ENCODE measurements at places on chromosomes 3 and 15.

GRCh38 chr3:64575211-64575844 lies 112.5 kb downstream of the ADAMTS9 start:
- no peak for DNase-seq

- DNase-seq: no peak
Measured at GRCh38 chr3:197404030-197404429, 105.6 kb upstream of the DLG1 start.

GRCh38 chr3:134590766-134591165 lies 60.1 kb downstream of the KY start:
- DNase-seq: no peak

DNA sequence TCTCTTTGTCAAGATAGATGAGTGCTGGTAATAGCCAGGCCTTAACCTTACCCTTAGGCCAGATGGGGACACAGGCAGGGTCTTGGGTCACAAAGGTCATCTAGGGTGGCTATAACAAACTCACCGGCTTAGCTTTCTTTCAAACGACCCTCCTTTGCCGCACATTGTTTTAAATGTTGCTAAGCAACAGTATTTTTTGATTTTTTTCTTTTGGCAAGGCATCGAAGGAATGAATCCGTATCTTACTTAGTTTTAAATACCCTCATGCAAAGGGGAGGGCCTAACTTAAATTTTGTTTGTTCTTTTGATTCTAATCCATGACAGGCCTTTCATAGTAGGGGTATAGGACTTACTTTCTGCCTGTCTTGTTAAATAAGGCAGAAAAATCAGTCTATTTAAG lies 35.2 kb downstream of the ITPR1 start:
- DNase-seq: no peak

- no peak for DNase-seq
Measured at GRCh38 chr3:161251716-161252115, 30.6 kb downstream of the NMD3 start.

DNA sequence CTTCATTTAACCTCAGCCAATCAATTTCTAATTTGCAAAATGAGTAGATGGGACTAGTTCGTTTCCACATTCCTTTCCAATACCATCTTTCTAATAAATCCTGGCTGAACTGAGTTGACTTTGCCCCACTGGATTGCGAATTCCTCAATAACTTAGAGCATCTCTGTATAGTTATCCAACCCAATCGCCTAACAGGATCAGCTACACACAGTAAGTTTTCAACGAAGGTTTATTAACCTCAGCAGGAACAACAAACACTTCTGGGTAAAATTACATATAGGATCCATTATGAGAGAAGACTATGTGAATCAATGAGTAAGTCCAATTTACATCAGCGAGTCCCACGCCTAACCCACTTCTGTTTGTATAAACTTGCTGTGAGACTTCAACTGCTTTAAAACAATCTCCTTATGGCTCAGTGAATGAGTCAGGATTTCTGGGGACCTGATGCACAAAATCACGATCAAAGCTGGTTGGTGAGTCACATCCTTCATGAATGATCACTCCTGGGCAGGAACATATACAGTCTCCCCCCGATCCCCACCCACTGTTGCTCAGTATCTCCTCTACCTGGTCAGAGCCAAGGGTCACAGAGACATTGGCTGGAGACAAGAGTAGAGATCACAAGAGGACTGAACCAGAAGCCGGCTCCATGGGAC lies 142.8 kb downstream of the EDEM1 start:
- DNase-seq: no peak

Measured in activated CD8-positive, alpha-beta memory T cell treated with anti-CD3 and anti-CD28 coated beads, Interleukin-2, amount 10 ng/mL, durations not matched to agents 7 days and 5 days (primary cell).